Hematopoietic multipotent progenitor cell treated with erythropoietin and hydrocortisone succinate and interleukin-3 and kit ligand, for 4 days (in vitro differentiated cells): ENCODE measurements at places on chromosomes 12 and 14.

GRCh38 chr12:12010277-12011039 is 60.3 kb upstream of the BCL2L14 start:
- DNase-seq = peak; percentile 93

GRCh38 chr12:22334410-22335100 is at the start of gene ST8SIA1:
ST8SIA1 (minus strand) TSS chr12:22334707; CDS start chr12:22334232, 475 bp downstream.
- peak; percentile 69 for DNase-seq

DNA sequence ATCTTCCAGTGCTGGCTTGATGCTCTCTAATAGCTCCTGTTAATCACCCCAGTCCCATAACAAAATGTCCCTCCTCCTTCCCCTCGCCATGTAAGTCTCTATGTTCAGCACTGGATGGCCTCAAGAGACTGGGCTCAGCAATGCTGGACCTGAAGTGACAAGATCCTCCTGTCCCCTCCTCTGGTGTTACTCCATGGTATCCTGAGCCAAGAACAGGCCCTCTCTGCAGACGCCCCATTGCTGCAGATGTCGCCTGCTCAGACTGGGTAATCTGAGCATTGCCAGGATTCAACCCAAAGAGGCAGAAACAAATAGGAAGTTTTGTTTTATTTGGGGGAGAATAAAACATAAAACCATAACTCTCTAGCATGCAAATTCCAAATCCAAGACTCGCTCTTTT is 149.7 kb downstream of the NTF3 start:
- no peak for DNase-seq

DNA sequence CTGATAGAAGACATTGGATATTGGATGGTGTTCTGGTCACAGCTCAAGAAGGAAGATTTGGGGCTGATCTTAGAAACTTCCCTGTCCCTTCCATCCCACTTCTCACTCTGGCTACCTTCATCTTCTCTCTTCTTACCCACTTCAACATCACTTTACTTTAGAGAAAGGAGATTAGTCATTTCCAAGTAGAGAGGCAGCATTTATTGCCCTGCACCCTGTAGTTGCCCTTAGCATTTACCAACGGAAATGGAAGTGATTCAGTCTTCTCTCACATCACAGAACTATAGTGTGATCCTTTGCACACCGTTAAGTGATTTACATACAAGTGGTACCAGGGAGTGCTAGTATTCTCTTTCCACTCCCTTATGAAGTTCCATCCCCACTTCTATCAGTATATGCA is 52.4 kb downstream of the PHLDA1 start:
- DNase-seq = no peak

DNA sequence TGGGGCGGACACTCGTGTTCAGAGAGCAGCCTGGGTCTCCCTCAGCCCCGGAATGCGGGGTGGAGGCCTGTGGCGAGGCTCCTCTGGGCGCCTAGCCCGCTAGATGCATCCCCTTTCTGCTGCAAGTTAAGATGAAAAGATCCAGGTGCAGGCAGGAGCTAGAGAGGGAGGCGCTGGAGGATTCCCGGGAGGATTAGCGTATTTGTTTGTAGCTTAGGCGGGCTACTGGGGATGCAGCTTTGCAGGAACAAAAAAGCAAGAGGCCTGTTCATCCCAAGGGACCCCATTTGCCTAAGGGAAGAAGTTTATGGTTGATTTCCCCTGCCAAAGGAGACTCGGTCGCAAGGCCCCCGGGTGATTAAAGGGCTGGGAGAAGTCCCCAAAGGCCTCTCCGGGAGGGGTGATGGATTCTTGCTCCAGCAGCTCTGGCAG is 824 bp downstream of the CCDC177 start:
- DNase-seq = no peak

GRCh38 chr12:57715786-57716185 is 21.9 kb downstream of the OS9 start:
- DNase-seq = no peak

GRCh38 chr12:53208877-53209463 is 1.9 kb upstream of the ITGB7 start:
- peak; percentile 79 for DNase-seq

GRCh38 chr12:95212586-95212985 is 4.7 kb downstream of the FGD6 start:
- no peak for DNase-seq

- DNase-seq = peak; percentile 65
These were observed 12.5 kb downstream of the TIMM9 start for GRCh38 chr14:58414845-58415244.

GRCh38 chr14:52992236-52992870 is 41.5 kb upstream of the FERMT2 start:
- no peak for DNase-seq

- no peak for DNase-seq
These were observed 10.1 kb downstream of the IL23A start for GRCh38 chr12:56348776-56349175.

GRCh38 chr12:40446385-40446784 is 221.6 kb downstream of the LRRK2 start:
- DNase-seq = peak; percentile 46

DNA sequence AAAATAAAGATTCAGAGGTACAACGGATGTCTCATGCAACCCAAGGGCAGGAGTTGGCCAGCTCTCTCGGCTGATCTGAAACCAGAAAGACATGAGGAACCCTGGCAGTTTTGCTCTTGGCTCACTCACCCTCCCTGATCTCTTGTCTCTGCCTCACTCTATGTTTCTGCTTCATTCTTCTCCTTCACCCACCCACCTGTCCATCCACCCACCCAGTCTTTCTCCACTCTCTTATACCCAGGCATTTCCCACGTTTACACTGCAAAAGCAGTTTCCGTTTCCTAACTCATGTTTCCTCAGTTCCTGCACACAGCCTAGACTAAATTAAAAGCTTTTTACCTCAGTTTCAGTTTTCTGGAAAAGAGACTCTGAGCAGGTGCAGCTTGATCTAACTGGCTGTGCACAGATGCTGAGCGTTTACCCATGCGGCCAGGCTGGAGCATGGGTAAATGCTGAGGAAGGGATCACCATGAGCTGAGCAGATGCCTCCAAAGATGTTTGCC is 157.6 kb downstream of the PRKCH start:
- DNase-seq = no peak

- no peak for DNase-seq
These were observed 3.9 kb downstream of the SVOP start for GRCh38 chr12:109016978-109017377.

DNA sequence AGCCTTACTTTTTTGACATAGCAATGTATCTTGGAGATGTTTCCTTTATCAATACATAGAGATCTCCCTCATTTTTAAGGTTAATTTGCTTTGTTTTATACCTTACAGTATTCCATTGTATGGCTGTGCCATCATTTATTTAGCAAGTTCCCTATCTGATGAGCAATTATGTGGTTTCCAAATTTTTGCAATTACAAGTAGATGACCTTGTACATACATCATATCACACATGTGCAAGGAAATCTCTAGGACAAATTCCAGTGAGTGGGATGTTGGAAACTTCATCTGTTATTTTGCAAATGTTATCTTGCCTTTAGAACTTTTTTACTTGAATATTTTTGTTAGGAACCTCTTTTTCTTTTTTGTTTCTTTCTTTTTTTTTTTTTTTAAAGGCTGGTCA is 49.7 kb downstream of the DRAM1 start:
- no peak for DNase-seq

DNA sequence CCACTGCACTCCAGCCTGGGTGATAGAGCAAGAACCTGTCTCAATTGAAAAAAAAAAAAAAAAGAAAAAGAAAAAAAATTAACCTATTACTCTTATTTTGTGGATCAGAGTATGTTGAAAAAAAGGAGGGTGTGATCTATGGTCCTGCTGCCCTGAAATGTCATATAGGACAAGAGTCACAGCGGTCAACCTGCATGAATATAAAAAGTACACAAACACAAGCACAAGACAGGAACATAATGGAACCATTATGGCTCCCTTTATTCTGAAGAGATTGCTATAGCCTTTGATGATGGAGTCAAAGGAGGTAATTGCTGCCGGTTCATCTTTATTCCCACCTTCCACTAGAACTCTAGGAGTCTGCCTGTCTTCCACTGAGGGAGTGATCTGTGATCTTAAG is 96.9 kb downstream of the NTN4 start:
- no peak for DNase-seq

GRCh38 chr12:109385339-109386058 is 37.8 kb downstream of the MYO1H start:
- peak; percentile 73 for DNase-seq

DNA sequence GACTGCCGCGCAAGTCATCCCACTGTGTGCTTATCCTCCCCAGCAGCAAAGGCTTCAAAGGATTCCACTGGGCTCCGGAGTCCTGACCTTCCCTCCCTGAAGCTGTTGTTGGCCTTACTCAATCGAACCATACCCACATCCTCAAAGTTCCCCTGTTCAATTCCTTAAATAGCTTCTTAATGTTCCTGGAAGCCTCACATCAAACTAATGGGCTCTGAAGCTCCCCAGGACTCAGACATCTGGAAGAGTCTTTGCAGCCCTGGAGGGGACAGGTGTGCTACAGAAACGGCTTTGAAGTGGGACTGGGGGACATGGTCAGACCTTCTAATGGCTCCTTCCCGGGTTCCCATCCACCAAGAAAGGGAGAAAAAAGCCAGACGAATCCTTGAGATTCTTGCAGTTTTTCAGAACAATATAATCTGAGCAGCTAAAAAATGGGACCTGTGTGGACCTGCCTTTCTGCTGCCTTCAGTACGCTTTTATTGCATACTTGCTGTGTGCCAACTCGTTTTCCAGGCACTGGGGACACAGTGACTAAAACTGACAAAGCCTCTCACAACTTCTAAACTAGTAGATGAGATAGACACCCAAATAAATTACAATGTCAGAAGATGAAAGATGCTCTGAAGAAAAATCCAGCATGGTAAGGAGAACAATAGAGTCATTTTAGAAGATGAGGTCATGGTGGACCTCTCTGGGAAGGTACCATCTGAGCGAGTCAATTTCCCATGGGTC is 204.5 kb downstream of the MON2 start:
- no peak for DNase-seq

- no peak for DNase-seq
These were observed 31.0 kb upstream of the GNS start for GRCh38 chr12:64790166-64790565.

GRCh38 chr12:43210485-43211192 is 341.4 kb downstream of the ADAMTS20 start:
- DNase-seq = peak; percentile 11

DNA sequence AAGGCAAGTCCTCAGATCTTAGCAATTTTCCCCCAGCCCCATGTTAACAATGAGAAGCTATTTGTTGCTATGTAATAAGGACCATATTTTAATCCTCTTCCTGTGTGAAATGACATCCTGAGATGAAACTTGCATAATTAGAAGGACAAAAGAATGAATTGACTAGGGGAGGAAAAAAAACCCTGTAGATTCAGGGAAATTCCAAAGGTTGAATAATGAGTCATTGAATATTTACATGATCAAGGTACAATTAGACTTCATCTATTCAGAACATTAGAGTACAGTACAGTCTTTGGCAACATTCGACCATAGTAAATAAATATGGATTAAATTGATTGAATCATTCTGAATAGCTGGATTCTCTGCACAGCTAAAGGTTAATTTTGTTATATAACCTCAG is 9.4 kb downstream of the MYBPC1 start:
- no peak for DNase-seq

DNA sequence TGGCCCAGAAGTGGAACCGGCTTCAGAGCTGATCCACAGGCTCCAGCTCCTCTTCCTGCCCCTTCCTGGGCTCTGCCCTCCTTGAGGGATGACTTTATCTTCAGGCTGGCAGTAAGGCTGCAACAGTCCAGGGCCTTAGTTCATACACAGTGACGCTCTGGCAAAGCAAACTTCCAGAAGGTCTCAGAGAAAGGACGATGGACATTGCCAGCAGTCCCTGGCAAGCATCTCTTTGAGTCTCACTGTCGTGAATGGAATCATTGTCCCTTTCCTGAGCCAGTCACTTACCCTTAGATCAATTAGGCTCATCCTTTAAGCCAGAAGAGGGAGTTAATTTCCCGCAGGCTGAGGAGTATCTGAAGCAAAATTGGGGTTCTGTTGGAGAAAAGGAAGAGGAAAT is 8.6 kb downstream of the AK7 start:
- DNase-seq = no peak

DNA sequence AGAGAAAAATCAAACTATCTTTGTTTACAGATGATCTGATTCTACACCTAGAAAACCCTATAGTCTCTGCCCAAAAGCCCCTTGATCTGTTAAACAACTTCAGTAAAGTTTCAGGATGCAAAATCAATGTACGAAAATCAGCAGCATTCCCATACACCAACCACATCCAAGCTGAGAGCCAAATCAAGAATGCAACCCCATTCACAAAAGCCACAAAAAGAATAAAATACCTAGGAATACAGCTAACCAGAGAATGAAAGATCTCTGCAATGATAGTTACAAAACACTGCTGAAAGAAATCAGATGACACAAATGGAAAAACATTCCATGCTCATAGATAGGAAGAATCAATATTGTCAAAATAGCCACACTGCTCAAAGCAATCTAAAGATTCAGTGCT is 265.7 kb downstream of the AEBP2 start:
- no peak for DNase-seq

DNA sequence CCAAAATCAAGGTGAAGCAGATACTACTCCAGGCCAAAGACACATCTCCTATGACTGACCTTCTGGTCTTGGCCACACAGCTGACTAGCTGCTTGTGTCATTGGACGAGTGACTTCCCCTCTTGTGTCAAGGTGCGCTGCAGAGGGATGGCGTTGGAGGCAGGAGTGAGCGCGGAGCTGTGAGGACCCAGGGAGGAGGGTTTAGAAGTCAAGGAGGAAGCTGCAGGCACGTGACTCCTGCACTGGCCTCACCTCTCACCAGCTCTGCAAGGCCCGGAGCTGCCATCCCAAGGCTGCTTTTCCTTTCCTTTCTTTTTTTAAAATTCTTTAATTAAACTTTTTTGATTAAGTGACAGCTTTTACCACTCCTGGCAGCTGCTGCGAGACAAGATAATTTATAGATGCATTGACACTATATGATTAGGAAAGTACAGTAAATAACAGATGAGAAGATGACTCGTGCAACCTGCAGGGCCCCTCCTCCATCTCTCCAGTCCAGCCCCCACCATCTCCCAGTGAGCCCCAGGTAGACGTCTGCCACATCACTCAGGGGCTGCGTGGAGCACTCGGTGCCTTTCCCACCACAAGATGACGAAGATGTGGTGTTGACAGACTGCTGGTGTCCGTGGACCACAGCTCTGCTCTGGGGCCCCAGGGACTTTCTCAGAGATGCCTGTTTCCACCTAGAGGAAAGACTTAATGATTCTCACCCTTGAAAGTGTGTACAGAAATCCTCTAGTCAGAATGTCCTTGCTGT is 350.6 kb downstream of the CACNA1C start:
- DNase-seq = peak; percentile 26
